CD4-positive, alpha-beta T cell treated with Interleukin-17A for 1 hour (primary cell): ENCODE measurements at places on chromosomes 16 and 17.

DNA sequence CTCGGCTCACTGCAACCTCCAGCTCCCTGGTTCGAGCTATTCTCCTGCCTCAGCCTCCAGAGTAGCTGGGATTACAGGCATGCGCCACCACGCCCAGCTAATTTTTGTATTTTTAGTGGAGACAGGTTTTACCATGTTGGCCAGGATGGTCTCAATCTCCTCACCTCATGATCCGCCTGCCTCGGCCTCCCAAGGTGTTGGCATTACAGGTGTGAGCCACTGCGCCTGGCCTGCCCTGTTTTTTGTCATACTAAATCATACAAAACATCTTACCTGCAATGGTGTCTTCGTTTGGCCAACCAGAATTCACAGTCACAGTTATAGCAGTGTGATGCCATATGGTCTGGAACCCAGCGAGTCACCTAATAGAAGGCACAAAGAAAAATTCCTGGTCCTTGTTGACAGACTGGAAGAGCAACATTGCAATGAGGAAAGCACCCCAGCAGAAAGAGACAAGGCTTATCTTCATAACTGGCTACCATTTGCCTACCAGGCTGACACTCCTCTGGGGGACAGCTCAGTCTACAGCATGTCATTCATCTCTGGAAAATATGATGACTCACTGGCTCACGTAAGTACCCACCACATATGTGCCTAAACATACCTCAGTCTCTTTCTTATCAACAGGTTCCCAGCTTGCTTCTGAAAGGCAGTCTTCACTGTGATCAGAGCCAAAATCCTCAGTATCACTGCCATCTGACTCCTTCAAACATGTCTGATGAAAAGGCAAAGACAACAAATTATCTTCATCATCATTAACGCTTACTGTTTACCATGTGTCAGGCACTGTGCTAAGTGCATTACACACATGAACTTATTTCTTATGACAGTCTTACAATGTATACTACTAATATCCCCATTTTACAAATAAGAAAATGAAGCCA, 4.3 kb upstream of the HSF5 start:
- DNase-seq: no peak

DNA sequence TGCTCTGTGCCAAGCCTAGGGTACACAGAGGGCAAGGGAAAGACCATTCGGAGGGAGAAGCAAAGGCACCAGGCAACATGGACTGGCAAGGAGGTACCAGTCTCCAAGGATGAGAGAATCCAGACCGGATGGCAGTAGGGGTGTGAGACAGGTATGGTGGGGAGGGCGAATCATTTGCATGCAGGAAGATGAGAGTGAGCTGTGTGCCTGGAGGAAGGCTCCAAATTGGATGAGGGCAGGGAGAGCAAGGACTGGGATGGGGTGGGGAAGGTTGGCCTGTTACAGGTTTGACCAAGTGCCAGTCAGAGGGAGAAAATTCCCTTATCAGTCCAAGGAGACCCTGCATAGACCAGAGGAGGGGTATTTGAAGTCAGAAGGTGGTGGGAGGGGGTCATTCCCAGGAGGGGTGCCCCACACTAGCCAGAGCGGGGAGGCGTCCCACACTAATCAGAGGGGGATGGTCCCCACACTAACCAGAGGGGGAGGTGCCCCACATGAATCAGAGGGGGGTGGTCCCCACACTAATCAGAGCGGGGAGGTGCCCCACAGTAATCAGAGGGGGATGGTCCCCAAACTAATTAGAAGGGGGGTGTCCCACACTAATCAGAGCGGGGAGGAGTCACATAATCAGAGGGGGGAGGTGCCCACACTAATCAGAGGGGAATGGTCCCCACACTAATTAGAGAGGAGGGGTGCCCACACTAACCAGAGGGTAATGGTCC, 737 bp downstream of the CANT1 start:
- DNase-seq: no peak

DNA sequence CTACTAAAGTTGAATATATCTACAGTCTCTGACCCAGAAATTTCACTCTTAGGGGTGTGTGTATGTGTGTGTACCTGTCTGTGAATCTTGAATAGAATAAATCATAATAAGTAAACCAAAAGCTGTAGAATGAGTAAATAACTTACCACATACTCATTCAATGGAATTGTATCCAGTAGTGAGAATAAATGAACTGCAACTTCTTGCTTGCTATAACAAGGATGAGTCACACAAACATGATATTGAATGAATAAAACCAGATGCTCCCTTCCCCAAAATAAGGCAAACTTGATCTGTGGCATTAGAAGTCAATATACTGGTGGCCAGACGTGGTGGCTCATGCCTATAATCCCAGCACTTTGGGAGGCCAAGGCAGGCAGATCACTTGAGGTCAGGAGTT, 259.8 kb upstream of the MON1B start:
- no peak for DNase-seq

GRCh38 chr16:88472069-88472468, 19.0 kb downstream of the ZFPM1 start:
- no peak for DNase-seq

DNA sequence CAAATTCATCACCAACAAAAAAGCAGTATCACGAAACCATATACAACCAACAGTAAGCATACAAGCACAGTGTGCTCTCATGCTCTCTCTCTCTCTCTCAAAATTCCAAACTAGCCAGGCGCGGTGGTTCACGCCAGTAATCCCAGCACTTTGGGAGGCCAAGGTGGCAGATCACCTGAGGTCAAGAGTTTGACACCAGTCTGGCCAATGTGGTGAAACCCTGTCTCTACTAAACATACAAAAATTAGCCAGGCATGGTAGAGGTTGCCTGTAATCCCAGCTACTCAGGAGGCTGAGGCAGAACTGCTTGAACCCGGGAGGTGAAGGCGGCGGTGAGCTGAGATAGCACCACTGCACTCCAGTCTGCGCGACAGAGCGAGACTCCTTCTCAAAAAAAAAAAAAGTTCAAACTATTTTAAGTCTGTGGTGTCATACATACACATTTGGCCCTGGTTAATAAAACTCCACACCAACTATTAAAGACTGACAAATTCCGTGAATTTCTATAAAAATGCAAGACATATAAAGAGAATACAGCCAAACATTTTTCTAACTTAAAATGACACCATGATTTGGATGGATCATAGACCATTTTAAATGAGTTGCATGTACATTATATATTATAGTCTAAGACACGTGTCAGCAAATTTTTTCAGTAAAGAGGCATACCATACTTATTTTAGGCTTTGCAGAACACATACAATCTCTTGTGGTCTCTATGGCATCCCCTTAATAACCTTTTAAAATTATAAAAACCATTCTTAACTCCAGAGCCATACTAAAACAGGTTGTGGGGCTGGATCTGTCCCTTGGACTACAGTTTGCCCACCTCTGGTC, 30.9 kb downstream of the GLG1 start:
- DNase-seq: no peak

DNA sequence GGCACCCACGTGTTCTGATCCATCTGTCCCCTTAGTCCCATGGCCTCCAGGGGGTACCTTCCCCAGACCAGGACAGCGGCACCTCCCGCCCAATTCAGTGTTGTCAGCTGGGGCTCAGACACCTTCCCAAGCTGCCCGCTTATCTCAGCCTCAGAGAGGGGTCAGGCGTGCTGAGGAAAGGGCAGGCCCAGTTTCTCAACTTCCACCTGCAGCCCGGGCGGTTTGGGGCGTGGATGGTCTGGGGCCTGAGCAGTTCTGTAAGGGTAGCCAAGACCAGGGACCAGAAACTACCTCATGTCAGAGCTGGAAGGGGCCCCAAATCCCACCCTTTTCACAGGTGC, 5.1 kb downstream of the PLCD3 start:
- no peak for DNase-seq

GRCh38 chr17:72599891-72600290, 479.1 kb downstream of the SOX9 start:
- no peak for DNase-seq

GRCh38 chr16:85448557-85449190, 164.4 kb upstream of the GSE1 start:
- DNase-seq: peak; percentile 47

- no peak for DNase-seq
Measured at GRCh38 chr17:68539548-68540467, 27.6 kb downstream of the PRKAR1A start.

GRCh38 chr17:16106161-16106891, 106.7 kb downstream of the TTC19 start:
- DNase-seq: no peak

DNA sequence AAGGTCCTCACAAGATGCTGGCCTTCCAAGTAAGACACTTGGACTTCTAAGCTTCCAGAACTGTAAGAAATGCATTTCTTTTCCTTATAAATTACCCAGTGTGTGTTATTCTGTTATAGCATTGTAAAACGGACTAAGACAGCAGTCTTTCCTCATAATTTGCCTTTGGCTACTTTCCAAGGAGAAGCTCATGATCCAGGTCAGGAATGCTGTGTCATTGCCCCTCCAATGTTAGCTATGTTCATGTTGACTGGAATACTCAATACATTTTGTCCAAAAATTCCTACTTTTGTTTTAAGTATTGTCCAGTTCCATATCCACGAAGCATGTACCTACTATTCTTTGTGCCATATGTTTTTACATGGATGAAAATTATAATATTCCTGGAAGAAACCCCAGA, 234.6 kb downstream of the HS3ST3A1 start:
- DNase-seq: no peak

DNA sequence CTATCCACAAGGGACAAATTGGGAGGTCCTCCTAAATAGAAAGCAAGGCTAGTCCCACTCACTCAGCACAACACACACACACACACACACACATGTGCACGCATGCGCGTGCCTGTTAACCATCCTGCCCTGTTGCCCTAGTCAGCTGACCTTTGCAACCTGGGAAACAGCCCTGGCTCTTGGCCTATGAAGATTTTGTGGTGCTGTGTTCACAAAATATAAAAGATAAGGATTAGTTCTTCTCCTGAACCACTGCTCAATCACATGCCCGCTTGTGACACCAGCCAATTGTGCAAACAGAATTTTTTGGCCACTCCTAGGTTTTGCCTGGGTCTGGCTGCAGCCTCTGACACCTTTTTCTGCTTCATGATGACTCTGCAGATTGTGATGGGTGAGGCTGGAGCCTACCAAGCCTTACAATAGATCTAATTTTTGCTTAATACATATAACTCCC, 3.3 kb upstream of the CES1 start:
- no peak for DNase-seq

- no peak for DNase-seq
Measured at GRCh38 chr16:19289811-19290485, 4.4 kb downstream of the CLEC19A start.

DNA sequence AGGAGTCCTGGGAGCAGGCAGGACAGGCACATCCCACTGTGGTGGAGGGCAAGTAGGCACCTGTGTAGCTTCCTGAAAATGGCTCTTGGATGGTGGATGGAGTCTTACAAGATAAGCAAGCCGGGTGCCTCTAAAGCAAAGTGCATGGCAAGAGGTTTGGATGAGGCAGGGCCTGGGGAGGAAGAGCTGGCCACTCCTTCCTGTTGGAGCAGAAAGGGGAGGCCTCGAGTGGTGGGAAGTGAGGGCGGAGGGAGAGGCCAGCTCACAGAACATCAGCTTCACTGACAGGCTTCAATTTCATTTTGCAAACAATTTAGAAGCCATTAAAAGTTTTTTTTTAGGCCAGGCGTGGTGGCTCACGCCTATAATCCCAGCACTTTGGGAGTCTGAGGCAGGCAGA, 31.0 kb downstream of the CD300A start:
- no peak for DNase-seq

DNA sequence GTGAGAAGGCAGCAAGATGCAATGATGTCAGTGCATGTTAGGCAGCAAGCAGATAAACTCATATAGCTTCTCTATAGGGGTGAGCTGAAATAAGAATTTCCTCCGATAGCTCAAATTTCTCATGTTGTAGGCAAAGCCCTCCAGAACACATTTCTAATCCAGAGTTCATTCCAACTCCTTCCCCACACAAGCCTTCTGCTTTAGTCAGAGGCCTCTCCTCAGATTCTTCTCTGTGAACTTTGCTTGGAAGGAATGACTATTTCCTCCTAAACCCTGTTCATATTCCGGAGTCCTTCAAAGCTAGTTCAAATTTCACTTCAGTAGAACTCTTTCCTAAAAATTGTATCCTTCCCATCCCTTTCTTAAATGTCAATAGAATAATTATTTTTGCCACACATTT, 144.8 kb downstream of the KCNJ2 start:
- no peak for DNase-seq

DNA sequence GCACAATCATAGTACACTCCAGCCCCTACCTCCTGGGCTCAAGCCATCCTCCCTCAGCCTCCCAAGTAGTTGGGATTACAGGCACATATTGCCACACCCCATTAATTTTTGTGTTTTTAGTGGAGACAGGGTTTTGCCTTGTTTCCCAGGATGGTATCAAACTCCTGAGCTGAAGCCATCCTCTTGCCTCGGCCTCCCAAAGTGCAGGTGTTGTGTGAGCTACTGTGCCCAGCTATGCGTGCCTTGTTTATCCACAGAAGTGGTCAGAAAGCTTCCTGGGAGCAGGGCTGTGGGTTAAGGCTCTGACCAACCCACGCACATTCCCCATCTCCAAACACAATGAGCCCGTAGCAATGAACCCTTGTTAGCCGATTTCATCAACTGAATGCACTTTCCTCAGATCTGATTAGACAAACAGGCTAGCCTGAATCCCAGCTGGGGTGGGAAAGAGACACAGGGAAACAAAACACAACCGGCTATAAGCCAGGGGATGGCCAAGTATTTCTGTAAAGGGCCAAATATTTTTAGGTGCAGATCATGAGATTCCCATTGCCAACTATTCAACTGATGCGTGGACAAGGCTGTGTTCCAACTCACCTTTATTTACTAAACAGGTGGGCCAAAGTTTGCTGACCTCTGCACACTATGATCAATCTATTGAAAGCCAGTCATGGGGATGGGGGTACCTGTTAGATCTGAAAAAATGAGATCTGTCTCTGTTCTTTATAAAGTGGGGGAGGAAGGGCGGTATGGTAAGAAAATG, 193.6 kb downstream of the CPPED1 start:
- DNase-seq: no peak

- DNase-seq: peak; percentile 41
Measured at GRCh38 chr16:20675488-20676267, 21.8 kb downstream of the ACSM1 start.
